ENCODE measurements at places on chromosomes 12 and 14.
A peak's percentile ranks its signal among the peaks of the same experiment; 100 is the strongest.

DNA sequence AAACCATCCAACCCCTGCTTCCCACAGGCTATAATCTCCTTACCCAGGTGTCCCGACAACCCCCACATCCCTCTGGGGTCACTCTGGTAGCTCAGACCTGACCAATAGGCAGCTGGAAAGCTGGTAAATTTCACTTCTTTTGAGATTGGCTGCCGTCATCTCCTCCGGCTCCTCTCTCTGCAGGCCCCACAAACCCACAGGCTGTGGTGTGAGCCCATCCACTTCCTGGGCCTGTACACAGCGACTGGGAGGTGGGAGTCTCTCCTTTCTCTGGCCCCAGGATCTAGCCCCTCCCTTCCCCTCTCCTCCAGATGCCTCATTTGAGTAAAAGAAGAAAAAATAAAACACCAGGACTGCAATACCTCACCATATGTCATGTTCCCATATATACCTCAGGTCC is 709 bp downstream of the INHBC start:
- no peak overlapping the region for H3K4me3 ChIP-seq
- H3K27me3 ChIP-seq = no peaks in the 10 kb centered on the region
- H3K4me1 ChIP-seq = no peaks in the 10 kb centered on the region
- H3K36me3 ChIP-seq = no peaks in the 10 kb centered on the region
- H3K27ac ChIP-seq = no peak overlapping the region

DNA sequence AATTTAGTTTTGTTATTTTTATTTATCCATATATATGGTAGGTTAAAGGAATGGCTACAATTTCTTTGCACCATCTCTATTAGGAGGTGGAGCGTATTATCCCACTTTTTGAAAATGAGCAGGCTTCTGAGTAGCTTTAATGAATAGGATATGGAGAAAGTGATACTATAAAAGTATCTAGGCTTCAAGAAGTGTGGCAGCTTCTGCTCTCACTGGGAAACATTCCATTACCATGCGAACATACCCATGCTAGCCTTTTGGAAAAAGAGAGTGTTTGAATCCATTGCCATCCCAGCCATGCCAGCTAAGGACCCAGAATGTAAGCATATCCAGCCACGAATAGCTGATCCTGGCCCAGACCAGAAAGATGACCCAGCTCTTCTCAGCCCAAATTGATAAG is 107.3 kb downstream of the SLC38A4 start:
- H3K4me3 ChIP-seq = no peak overlapping the region
- no peaks in the 10 kb centered on the region for H3K27me3 ChIP-seq
- H3K4me1 ChIP-seq = no peaks in the 10 kb centered on the region
- no peak for DNase-seq
- no peak overlapping the region for H3K27ac ChIP-seq

GRCh38 chr12:80491166-80491565 is 47.1 kb downstream of the PTPRQ start:
- no peaks in the 10 kb centered on the region for H3K36me3 ChIP-seq
- no peak for DNase-seq
- no peaks in the 10 kb centered on the region for H3K4me1 ChIP-seq
- H3K4me3 ChIP-seq = no peak overlapping the region
- H3K27me3 ChIP-seq = no peaks in the 10 kb centered on the region

GRCh38 chr12:55850893-55851292 is 8.2 kb upstream of the MMP19 start:
- no peaks in the 10 kb centered on the region for H3K27me3 ChIP-seq
- no peaks in the 10 kb centered on the region for H3K36me3 ChIP-seq
- peaks cover 4% of the 10 kb centered on the region for H3K4me1 ChIP-seq
- no peak for DNase-seq

DNA sequence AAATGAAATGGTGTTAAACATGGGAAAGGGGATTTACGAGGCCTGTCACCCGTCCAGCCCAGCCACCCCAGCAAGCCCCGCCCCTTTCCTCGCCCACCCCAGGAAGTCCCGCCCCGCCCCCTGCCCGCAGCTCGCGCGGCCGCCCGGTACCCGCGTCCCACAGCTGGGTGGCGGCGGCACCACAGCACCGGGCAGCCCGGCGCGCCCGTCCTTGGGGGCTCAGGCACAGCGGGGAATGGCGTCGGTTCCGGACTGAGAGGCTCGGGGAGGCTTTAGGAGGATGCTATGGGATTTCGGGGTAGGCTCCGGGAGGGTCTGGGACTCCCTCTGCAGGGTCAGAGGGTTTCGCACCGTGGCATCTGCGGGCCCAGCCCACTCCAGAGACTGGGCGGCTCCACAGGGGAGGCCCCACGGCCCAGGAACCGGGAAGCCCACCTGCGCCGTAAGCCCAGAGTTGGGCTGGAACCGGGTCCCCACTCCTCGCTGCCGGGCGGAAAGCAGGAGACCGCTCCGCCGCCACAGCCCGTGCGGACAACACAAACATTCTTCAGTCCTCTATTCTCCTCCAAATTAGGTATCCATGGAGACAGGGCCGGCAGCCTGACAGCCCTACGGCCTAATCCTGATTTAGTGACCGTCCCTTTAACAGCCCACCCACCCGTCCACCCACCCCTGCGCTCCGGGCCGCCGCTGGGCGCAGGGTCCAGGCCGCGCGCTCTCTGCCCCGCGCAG is 1.4 kb downstream of the FIGNL2 start:
- H3K4me1 ChIP-seq = peaks cover 48% of the 10 kb centered on the region
- peaks cover 3% of the 10 kb centered on the region for H3K27me3 ChIP-seq
- H3K4me3 ChIP-seq = peak overlapping the region; percentile 72
- H3K36me3 ChIP-seq = no peaks in the 10 kb centered on the region
- DNase-seq = no peak
- peak overlapping the region; percentile 85 for H3K27ac ChIP-seq

DNA sequence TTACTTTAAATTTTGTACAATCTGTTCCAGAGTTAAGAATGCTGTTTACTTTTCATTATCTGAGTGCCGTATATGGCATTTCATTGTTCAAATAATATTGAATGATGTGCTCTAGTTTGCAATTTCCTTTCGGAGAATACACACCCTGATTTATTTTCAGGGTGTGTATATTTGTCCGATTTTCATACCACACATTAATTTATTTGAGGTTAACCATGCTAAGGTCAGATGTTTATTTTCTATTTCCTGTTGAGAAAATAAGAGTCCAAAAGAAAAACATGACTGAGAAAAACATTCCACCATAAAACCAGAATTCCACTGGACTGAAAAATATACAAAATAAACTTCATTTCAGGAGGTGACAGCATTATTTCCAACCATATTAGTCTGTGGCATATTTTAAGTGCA is 64.2 kb upstream of the OVCH1 start:
- H3K4me3 ChIP-seq = no peak overlapping the region
- H3K4me1 ChIP-seq = no peaks in the 10 kb centered on the region
- peak overlapping the region; percentile 43 for H3K27ac ChIP-seq
- peaks cover 7% of the 10 kb centered on the region for H3K36me3 ChIP-seq
- H3K27me3 ChIP-seq = no peaks in the 10 kb centered on the region

DNA sequence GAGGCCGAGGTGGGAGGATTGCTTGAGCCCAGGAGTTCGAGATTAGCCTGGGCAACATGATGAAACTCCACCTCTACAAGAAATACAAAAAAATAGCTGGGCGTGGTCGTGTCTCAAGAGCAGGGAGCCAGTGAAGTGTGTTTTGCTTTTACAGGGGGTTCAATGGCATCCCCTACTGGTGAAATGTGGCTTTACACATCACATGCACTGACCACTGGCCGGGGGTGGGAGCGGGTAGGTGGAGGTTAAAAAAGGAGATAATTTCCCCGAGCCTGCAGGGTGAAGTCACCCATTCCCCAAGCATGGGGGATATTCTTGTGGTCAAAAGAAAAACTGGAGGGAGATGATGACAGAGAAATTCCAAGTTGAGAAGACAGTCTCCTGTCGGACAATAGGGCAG is 63.6 kb upstream of the PWP1 start:
- DNase-seq = no peak
- no peaks in the 10 kb centered on the region for H3K4me1 ChIP-seq
- H3K4me3 ChIP-seq = no peak overlapping the region

DNA sequence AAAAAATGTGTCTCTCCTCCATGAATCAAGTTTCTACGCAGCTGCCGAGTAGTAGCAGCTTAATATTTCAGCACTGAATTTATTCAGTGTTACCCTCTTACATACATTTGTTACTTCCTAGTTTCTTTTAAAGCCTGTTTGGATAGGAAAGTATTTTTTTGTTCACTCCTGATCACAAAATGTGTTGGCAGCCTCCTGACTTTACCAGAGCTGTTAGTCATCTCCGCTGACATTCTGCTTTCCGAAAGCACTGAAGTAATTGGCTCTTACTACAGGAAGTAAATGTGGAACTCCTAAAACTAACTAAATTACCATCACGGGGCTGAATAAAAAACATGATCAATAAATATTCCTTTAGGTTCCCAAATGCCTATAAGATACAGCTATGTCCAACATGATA is 225.5 kb downstream of the EPS8 start:
- H3K27me3 ChIP-seq = no peaks in the 10 kb centered on the region
- H3K4me3 ChIP-seq = no peak overlapping the region
- no peaks in the 10 kb centered on the region for H3K36me3 ChIP-seq

- DNase-seq = no peak
- H3K27me3 ChIP-seq = no peaks in the 10 kb centered on the region
- no peak overlapping the region for H3K4me3 ChIP-seq
- no peaks in the 10 kb centered on the region for H3K36me3 ChIP-seq
- no peak overlapping the region for H3K27ac ChIP-seq
Measured at GRCh38 chr12:21751517-21751916, 23.0 kb downstream of the KCNJ8 start.

DNA sequence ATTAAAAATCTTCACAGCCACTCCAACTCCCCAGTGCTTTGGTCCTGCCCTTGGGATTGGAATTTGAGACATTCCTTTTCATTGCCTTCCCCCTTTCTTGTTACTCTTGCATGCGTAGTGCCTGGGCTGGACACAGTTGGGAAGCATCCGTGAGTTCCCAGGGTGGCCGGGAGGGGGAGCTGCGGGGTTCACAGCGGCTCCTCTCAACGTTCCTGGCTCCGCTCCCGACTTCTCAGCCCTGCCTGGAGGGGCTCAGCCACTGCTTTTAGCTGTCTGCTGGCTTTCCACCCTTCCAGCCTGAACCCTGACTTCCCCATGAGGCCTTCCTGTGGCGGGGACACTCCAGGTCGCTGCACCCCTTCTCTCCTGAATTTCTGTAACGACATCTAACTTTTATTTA is 3.2 kb downstream of the TEX52 start:
- H3K4me3 ChIP-seq = no peak overlapping the region
- H3K4me1 ChIP-seq = peaks cover 6% of the 10 kb centered on the region
- no peak overlapping the region for H3K27ac ChIP-seq
- DNase-seq = peak; percentile 66
- H3K27me3 ChIP-seq = no peaks in the 10 kb centered on the region
- peaks cover 11% of the 10 kb centered on the region for H3K36me3 ChIP-seq

DNA sequence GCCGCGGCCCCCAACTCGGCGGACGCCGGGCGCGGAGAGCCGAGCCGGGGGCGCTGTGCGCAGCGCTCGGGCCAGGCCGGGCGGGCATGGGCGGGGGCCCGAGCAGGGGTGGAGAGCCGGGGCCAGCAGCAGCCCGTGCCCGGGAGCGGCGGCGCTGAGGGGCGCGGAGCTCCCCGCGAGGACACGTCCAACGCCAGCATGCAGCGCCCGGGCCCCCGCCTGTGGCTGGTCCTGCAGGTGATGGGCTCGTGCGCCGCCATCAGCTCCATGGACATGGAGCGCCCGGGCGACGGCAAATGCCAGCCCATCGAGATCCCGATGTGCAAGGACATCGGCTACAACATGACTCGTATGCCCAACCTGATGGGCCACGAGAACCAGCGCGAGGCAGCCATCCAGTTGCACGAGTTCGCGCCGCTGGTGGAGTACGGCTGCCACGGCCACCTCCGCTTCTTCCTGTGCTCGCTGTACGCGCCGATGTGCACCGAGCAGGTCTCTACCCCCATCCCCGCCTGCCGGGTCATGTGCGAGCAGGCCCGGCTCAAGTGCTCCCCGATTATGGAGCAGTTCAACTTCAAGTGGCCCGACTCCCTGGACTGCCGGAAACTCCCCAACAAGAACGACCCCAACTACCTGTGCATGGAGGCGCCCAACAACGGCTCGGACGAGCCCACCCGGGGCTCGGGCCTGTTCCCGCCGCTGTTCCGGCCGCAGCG is 639 bp downstream of the FZD10 start:
- DNase-seq = no peak
- no peak overlapping the region for H3K27ac ChIP-seq
- peak overlapping the region; percentile 24 for H3K4me3 ChIP-seq
- H3K36me3 ChIP-seq = no peaks in the 10 kb centered on the region
- peaks cover 59% of the 10 kb centered on the region for H3K27me3 ChIP-seq

- no peaks in the 10 kb centered on the region for H3K4me1 ChIP-seq
- no peak overlapping the region for H3K4me3 ChIP-seq
- no peak overlapping the region for H3K27ac ChIP-seq
- no peaks in the 10 kb centered on the region for H3K27me3 ChIP-seq
- H3K36me3 ChIP-seq = no peaks in the 10 kb centered on the region
Measured at GRCh38 chr12:55673638-55674037, 34.1 kb downstream of the ITGA7 start.

- H3K4me3 ChIP-seq = no peak overlapping the region
- H3K27ac ChIP-seq = no peak overlapping the region
- no peaks in the 10 kb centered on the region for H3K36me3 ChIP-seq
- DNase-seq = no peak
- H3K4me1 ChIP-seq = no peaks in the 10 kb centered on the region
Measured at GRCh38 chr12:115828168-115828567, 449.3 kb downstream of the MED13L start.

DNA sequence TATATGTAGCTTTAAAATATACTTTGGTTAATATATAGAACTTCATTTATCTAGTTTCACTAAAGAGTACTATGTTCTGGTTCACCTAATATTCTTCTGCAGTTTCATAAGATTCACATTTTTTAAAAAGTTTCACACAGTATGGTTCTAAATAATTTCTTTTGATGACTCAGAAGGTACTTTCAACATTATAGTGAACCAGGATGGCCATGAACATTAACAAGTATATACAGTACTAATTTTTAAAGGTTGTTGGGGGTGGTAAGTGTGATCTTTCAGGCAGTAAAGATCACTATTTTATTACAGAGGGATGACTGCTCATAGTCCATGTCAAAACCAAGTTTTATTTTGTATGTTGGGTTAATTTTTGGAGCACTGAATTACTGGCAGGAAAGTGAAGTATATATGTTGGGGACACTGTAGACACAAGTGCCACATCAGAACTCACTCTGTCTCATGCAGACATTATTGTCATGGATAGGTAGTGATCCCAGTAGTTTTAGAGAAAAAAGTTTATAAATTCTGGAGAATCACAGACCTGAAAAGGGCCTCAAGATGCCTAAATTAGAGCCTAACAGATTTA is 60.0 kb downstream of the DCAF5 start:
- H3K4me1 ChIP-seq = peaks cover 12% of the 10 kb centered on the region
- DNase-seq = no peak
- peaks cover 3% of the 10 kb centered on the region for H3K36me3 ChIP-seq
- H3K27me3 ChIP-seq = no peaks in the 10 kb centered on the region
- H3K4me3 ChIP-seq = no peak overlapping the region

- H3K27me3 ChIP-seq = no peaks in the 10 kb centered on the region
- no peak overlapping the region for H3K27ac ChIP-seq
- H3K4me1 ChIP-seq = peaks cover 34% of the 10 kb centered on the region
Measured at GRCh38 chr12:52210186-52210924, 18.5 kb upstream of the KRT80 start.

Data from spinal cord (tissue), 10 donors.